Dermis blood vessel endothelial cell (primary cell): ENCODE measurements at places on chromosomes 1 and 21.

DNA sequence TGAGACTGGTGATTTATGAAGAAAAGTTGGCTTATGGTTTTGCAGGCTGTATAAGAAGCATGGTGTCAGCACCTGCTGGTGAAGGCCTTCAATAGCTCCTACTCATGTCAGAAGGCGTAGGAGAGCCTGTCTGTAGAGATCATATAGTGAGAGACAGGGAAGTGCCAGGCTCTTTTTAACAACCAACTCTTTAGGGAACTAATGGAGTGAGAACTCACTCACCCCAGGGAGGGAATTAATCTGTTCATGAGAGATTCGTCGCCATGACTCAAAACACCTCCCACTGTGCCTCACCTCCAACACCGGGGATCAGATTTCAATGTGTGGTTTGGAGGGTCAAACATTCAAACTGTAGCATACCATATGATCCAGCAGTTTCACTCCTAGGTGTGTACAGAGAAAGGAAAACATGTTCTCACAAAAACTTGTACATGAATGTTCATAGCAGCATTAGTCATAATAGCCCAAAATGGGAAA is 72.6 kb downstream of the TTC3 start:
- no peak for DNase-seq

DNA sequence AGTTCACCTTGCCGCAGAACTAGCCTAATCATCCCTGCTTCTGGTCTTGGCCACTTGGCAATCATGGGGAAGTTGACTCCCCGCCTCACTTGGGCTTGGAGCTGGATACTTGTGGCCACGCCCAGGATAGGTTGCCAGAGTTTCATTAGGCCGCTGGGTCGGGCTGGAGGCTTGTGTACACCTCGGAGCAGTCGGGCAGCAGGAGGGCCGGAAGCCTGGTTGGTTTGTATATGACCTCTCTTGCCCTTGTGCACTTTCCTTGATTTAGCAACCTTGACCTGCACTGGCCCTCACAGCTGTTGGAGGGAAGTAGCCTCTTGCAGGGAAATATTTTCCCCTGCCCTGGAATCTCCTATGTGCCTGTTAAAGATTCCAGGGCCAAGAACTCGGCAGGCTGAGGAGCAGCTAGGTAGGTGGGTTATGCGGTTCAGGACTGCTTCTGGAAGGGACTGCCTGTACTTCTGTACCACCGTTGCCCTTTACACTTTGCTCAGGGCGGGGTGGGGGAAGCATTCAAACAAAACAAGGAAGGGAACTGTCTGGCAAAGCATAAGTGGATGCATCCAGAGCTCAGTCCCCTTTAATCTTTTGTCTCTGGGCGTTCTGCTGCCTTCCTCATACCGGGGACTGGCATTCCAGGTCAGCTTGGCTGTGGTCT is 83.5 kb downstream of the UCK2 start:
- DNase-seq, result peak; percentile 73

GRCh38 chr21:14382486-14382834 is 486 bp downstream of the HSPA13 start:
- DNase-seq, result no peak

DNA sequence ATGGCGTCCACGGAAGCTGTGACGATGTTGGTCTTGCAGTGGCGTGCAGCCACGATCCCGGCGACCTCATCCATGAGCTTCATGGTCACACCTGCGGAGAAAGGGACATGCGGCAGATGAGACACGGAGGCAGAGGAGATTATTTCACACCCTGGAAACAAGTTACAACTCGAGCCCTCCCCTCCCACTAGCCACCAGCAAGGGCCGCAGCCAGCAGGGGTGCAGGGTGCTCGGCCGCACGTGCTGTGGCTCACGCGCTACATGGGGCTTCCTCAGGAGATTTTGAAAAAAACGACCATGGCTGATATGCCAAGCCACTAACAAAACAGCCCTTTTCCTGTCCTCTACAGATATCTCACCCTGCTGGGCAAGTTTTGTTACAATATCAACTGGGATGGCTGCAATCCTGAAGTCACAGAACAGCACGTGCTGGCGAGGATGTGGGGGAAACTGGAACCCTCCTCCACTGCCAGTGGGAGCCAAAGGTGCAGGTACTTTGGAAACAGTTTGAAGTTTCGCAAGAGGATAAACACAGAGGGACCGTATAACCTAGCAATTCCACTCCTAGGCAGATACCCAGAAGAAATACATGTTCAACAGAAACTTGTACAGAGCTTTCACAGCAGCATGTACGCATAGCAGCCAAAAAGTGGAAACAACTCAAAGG is 34.1 kb upstream of the GPR153 start:
- no peak for DNase-seq

DNA sequence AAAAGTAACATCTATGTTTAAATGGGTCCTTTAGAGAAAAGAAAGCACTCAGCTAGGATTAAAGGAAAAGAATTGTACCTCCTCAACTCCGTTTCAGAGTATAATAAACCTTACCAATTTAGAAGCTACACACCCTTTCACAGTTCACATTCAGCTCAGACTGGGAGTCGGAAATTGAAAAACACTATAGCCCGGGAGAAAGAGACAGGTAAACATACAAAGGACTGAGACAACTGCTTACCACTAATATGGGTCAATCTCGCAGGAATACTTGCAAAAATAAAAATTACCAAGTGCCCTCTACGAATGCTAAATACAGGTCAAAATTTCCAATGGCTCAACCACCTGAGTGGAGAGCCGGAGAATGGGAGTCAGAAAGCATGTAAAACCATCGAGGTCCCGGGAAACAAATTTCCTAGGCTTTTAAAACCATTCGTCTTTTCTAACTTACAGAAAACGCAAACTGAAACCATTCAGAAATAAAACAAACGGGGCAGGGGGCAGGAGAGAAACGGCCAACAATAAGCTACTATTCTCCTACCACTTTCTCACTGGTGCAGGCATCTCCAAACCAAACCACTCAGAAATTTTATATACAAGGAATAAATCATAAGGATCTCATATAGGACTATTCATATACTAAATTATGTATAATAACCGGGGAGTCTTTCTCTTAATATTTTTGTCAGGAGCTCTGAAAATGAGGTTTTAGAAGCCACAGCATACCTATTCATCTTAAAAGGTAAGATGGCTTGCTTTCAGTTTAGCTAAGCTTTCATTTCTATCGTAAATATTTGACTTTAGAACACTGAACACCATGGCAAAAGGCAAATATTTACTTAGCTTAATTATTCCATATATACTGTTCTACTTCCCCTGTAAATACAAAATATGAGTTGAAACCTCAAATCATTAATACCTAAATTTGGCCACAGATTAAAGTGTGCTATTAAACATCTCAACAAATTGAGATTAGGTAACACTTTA is 136.5 kb downstream of the RERE start:
- no peak for DNase-seq

DNA sequence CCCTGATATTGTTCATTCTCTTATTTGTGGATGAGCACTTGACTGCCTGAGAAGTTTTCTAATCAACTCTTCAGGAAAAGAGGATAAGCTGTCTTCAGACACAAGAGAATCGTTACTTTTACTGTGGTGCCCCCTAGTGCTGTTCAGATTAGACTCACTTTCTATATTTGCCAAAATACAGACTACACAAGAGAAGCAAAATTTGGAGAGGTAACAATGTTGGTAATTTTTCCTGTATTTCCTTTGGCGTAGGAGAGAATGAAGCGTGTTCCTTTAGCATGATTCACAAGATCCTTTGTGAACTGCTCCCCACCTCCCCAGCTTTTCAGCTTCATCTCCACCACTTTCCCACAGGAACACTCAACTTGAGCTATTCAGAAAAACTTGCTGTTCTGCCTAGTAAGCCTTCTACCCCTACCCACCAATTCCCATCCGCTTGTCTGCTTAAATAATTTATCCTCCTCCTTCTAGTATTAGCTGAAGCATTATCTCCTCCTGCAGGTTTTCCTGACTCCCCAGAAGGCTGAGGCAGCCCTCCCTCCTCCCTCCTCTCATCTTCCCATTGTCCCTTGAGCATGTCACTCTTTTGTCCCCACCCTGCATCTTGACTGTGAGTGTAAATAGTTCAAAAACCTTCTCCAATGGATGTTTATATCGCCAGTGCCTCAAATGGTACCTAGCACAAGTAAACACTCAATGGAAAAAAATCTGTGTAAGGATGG is 4.5 kb downstream of the TNFSF4 start:
- peak; percentile 90 for DNase-seq

- DNase-seq, result no peak
These were observed 52.5 kb downstream of the ERI3 start for GRCh38 chr1:44302541-44302940.

DNA sequence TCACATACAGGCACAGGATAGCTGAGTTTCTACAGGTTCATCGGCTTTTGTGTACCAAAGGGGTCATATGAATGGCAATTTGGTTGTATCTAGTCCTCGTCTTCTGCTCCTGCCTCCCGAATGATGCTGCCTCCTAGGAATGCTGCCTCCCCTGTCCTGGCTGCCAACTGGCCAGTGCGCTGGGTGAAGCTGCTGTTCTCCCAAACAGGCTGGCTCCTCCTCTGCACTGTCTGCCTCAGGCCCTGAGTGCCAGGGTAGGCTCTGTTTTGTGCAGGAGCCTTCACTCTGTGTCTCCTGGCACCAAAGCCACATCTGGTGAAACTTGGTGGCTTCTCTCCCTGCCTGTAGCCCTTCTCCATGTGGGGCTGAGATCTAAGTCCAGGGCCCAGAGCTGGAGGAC is 60.3 kb downstream of the RHOU start:
- no peak for DNase-seq

GRCh38 chr1:39722495-39722894 is 16.2 kb upstream of the PPIE start:
- peak; percentile 5 for DNase-seq

GRCh38 chr1:111733183-111733991 is 5.8 kb downstream of the INKA2 start:
- DNase-seq, result peak; percentile 96

GRCh38 chr1:58477390-58477789 is 69.1 kb downstream of the OMA1 start:
- no peak for DNase-seq

DNA sequence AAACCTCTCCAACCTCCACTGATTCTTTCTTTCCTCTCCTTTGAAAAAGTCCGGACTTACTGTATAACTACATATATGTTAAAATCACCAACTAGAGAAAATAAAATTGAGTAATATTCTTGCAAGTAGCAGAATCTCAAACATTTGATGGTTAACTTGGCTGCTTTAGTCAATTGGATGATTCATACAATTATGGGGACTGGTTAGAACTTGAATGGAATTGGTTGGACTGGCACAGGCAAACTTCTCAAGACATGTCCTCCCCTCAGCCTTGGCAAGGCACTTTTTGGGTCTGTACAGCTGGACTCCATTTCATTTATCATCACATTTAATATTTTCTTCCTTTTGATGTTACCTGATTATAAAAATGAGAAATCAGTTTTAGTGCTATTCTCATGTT is 6.5 kb downstream of the WLS start:
- no peak for DNase-seq

DNA sequence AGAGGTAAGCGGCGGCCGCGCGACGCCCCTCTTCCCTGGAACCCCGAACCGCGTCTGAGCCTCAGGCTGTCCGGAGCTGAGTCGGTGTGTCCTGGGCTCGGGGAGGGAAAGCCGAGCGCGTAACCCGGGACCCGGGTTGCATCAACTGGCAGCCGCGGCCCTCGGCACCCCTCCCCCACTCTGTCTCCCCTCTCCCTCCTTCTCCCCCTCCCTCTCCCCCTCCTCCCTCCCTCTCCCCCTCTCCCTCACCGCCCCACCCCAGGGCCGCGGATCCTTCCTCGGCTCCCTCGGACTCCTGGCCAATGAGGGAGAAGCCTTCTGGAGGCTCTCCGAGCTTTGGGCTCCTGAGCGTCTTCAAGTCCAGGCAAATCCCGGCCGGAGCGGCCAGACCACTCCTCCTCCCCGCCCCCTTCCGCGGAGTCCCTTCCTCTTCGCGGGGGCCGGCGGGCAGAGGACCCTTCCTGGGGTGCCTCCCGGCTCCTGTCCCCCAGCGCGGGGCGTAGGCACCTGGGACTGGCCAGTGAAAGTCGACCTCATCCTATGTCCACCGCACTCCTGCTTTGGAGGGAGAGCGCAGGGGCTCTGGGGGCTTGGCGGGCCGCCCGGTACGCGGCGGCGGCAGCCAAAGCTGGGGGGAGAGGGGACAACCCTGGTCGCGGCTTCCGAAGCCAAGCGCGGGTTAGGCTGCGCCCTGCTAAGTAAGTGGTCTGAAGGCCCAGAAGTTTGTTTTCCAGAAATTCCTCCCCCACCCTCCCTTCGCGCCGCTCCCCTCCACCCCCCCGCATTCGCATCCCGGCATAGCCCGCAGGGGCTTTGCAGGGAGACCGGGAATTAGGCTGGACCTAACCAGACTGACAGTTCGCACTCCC is 850 bp downstream of the SESN2 start:
- DNase-seq, result peak; percentile 88

DNA sequence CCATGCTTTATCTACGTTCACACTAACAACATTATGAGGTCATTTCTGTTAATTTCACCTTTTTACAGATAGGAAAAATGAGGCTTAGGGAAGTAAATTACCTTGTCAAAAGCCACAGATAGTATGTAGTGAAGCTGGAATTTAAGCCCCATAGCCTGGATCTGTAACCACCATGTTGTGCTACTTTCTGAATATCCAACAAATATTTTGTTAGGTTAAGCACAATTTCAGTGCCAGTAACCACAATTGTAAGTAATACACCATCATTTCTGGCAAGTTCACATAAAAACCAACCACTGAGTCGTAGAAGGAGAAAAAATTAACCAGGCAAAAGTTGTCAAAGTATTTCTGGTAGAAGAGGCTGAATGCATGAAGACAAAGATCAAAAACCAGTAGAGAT is 593.1 kb upstream of the CAMK1G start:
- DNase-seq, result no peak

DNA sequence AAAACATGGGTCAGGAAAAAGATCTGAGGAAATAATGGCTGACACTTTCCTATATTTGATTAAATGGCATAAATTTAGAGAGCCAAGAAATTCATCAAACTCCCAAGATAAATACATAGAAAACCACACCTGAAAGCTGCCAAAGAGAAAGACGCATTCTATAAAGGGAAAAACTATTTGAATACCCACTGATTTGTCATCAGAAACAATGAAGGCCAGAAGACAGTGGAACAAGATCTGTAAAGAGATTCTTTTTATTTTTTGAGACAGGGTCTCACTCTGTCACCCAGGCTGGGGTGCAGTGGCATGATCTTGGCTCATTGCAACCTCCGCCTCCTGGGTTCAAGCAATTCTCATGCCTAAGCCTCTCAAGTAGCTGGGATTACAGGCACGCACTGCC is 17.4 kb downstream of the SDE2 start:
- no peak for DNase-seq

- no peak for DNase-seq
These were observed 13.4 kb downstream of the LRRC8D start for GRCh38 chr1:89834083-89834704.
